ENCODE measurements at places on chromosomes 1 and 21.

DNA sequence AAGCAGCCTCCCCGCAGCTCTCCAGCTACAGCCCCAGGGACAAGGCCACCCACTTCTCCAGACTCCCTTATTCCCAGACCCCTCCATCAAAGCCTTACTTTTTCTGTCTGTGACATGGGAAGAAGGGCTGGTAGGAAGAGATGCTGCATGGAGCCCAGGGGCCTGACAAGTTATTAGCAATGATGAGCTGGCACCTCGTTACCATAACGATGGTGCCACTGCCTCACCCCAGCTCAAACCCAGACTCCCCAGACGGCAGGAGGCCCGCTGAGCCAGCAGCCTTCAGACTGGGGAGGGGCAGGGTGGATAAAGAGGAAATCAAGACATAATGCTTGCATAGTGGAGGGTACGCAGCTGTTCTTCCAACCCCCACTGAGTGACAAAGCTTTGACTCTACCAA lies 3.3 kb downstream of the DLGAP3 start:
- ATAC-seq = no peak

DNA sequence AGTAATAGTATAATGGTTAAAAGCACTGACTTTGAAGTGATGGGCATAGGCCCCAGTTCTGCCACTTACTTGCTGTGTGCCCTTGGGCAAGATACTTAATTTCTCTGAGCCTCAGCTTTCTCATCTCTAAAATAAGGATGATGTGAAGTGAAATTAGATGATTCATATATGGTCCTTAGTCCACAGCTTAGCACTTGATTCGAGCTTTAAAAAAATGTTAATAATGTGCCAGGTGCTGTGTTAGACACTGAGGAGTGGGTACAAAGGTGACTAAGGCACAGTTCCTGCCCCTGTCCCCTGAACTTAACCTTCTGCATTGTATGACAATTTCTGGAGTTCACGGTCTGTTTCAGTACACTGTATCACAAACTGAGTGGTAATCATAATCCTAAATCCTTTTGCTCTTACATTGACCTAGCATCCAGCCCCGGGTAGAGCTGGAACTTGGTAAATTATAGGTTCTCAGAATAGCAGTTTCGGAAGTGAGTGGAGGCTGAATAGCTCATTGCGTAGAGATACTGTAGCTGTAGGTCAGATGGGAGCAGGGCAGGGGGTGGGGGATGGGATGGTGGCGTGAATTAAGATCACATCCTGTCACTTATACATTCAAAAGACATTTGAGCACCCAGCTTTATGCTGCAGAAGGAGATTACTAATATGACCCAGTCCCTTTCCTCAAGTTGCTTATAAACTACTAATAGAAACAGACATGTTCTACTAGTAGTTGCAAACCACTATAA lies 1.5 kb downstream of the ZNF691 start:
- no peak for ATAC-seq

DNA sequence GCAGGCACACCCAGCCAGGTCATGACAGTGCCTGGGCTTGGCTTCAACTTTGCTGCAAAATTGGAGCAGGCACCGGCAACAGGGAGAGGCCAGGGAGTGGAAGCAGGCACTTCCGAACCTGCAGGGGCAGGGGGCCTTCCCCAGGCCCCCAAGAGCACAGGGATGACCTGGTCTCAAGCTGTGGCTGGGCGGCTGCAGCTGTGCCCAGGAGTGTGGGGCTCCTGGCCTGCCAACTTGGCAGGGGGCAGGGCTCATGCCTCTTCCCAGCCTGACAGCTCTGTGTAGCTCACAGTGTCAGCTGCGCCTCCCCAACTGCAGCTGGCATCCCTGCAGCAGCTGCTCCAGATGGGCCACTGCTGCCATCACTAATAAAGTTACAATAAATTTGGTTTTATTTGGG lies 51.5 kb upstream of the SCYL3 start:
- ATAC-seq = no peak

GRCh38 chr1:119646521-119647227 lies 1.4 kb downstream of the ZNF697 start:
- ATAC-seq = no peak

DNA sequence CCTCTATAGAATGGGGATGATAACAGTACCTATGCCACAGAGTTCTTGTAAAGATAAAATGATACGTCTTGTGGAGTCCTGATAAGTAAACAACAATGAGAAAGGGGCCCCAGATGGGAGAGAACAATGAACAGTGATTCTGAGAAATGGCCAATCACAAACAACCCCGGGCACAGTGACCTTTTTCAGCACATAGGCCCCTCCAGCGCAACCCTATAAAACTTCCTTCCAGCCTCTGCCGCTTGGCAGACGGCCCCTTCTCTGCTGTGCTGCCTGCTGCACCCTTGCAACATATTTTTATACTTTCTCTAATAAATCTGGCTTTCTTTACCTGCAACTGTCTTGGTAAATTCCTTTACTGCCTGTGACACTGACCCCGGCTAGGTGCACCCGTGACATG lies 8.9 kb downstream of the RCAN1 start:
- no peak for ATAC-seq

- ATAC-seq = no peak
Measured at GRCh38 chr1:67018574-67018973, 35.4 kb downstream of the SLC35D1 start.

All from esophagus mucosa (tissue), 1 donor.